Amniotic stem cell (primary cell): ENCODE measurements at places on chromosomes 4 and X.

DNA sequence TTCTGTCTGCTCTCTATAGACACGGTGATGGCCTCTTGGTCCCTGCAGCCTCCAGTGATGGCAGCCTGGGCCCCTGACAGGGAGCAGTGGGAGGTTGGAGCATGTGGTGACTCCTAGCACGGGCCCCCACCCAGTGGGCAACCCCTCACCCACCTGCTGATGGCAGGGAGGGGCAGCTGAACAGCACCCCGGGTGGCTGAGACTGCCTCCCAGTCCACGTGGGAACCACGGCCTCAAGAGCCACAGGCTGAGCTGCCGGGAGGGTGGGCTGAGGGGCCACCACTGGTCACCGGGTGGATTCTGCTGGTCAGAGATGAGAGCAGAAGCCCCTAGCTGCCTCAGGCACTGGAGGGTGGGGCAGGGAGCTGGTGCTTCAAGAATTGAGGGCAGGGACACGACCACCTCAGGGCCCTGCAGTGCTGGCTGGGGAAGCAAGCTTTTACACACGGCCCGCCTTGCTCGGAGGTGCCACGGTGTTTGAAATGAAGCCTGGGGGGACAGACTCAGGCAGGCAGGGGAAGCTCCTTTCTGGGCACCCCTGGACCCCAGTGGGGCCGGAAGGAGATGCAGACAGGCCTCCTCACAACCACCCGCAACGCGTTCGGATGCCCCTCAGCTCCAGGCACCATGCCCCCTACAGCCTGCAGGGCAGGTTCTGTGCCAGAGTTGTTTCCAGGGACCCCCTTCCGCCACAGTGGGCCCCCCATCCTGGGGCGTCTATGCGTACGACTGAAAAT lies 6.3 kb upstream of the HAUS3 start:
- DNase-seq = no peak

DNA sequence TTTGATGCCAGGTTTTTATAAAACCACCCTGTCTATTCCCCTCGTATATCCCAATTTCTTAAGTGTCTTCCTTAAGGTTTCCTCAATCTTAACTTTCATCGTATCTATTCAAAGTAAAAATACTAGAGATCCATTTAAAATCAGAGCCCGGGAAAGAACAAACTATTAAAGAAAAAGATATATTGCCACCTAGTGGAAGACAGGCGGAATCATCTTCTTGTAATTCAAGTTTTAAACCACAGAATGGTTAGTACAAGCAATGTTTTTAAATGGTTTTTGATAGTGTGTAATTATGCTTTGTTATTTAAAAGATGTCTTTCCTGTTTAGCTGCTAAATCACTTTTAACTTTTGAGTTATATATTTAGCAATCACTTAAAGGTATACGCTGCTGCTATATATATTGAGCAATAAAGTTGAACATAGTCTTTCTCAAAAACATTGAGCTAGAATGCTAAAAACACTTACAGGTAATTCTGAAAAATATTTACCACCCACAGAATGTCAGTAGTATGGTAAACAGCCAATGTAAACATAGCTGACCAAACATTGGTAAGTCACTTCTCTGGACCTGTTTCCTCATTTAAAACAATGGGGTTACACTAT lies 18.2 kb downstream of the PRDM8 start:
- DNase-seq = no peak

- DNase-seq = no peak
Observed at GRCh38 chr4:144969821-144970220, 128.2 kb downstream of the ANAPC10 start.

GRCh38 chr4:162841753-162842152 lies 324.9 kb downstream of the NAF1 start:
- DNase-seq = no peak

DNA sequence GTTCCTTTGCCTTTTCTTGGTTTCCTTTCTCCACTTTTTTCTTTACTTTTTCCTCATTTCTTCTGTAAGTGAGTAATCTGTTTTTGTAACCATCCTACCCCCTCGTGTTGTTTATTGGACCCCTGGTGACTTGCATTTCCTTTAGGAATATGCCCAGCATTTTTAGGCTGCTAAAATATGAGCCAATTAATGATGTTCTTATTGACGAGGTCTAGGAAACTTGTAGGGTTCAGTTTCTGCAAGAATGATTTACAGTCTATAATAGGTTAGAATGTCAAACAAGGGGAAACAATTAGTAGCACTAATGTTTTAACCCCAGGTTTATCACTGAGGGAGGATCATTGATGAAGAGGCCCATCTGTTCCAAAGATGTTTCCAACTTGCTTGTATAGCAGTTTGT lies 79.0 kb downstream of the CPE start:
- no peak for DNase-seq

DNA sequence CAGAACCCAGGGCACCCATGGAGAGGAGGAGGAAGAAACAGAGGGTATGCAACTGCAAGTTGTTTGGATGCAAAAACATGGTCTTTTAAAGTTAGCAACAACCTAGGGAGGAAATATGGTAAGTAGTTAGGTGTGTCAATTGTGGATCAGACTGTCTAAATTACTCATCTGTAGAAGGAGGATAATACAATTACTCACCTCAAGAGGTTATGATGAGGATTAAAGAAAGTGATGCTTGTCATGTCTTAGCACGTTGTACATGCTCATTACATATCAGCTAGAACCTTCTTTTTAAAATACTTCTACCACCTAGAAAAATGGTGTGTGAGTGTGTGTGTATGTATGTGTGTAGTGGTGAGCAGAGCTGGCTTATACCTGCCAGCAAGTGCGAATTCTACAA lies 2.3 kb upstream of the C1QTNF7 start:
- no peak for DNase-seq

DNA sequence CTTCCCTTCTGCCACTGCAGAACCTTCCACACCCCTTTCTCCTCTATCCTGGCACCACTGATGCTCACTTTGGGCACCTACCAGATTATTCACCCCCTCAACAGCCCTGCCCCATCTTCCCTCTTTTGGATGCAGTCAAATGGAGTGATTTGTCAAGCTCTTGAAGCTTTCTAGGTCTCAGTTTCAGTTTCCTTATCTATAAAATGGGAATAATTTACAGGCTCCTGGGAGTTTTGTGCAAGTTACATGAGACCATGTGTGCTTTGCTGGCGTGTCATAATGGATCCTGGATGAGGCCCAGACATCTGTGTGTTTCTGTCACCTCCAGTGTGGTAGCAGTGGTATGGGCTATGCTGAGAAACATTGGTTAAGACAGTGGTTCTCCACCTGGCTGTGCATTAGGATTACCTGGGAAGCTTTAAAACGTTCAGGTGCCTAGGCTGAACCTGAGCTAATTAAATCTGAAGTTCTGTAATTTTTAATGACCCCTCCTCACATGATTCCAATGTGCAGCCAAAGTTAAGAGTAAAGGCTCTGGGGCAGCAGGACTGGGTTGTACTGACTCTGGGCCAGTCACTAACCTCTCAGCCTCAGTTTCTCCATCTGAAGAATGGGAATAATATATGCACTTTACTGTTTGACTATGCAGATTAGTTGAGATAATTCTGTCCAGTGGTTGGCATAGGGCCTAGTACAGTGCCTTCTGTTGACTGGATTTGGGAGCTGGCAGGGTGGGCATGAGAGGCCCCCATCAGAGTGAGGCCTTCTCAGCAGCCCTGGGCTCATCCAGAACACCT lies 6.8 kb upstream of the MGST2 start:
- DNase-seq = no peak

DNA sequence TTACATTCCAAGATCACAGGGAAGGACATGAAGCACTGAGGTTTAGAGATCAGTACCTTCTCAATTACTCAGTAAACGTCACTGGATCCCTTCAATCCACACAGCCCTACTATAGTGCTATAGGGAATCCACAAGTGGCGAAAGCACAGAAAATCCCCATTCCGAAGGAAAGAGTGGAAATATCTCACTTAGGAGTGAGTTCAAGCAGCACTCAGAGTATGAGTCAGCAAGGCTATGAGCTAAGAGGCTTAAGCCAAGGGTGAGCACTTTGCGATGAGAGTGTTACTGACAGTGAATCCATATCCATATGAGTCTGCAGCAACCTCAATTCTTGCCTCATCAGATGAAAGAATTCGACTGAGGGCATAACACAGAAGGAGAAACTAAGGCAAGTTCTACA lies 165.1 kb downstream of the VSIG4 start:
- no peak for DNase-seq
